ENCODE measurements at places on chromosomes 3 and 15.
A peak's percentile ranks its signal among the peaks of the same experiment; 100 is the strongest.

DNA sequence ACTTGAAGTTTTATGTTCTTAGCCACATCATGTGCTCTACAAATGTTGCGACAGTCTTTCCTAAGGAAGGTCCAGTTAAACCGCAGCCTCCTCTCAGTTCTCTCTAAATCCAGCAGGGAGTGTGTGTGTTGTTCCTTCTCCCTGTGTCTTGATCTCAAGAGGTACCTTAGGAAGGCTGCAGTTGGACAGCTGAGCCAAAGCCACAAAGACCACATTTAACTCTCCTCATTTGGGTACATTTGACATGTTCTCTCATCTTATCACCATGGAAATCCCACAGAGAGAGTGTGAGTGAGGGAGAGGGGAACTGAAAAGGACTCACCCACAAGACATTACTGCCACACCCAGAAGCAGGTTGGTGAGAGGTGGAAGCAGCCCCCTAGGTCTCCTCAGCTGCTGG lies 79.5 kb downstream of the CD200R1L start:
- no peak for DNase-seq

- no peak for DNase-seq
Observed at GRCh38 chr15:56472278-56472677, 7.3 kb upstream of the MNS1 start.

GRCh38 chr15:70023064-70023768 lies 74.5 kb downstream of the TLE3 start:
- DNase-seq: peak; percentile 34

DNA sequence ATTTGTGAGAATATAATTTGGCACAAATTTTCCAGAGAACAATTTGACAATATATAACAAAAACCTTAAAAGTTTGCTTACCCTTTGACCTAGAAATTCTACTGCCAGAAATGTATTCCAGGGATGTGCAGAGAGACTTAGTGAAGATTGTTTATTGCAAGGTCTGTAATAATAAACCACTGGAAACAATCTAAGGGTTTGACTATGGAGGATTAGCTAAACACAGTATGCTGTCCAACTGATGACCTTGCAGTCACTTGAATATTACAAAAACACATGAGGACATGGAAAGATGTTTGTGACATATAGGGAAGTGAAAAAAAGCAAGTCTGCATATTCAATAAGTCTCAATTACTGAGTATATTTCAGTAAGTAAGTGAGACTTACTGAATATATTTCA lies 48.1 kb upstream of the CDV3 start:
- no peak for DNase-seq

- DNase-seq: no peak
Observed at GRCh38 chr3:122520861-122521260, 6.1 kb upstream of the KPNA1 start.

GRCh38 chr3:170614214-170614966 lies 28.5 kb upstream of the SLC7A14 start:
- DNase-seq: no peak

DNA sequence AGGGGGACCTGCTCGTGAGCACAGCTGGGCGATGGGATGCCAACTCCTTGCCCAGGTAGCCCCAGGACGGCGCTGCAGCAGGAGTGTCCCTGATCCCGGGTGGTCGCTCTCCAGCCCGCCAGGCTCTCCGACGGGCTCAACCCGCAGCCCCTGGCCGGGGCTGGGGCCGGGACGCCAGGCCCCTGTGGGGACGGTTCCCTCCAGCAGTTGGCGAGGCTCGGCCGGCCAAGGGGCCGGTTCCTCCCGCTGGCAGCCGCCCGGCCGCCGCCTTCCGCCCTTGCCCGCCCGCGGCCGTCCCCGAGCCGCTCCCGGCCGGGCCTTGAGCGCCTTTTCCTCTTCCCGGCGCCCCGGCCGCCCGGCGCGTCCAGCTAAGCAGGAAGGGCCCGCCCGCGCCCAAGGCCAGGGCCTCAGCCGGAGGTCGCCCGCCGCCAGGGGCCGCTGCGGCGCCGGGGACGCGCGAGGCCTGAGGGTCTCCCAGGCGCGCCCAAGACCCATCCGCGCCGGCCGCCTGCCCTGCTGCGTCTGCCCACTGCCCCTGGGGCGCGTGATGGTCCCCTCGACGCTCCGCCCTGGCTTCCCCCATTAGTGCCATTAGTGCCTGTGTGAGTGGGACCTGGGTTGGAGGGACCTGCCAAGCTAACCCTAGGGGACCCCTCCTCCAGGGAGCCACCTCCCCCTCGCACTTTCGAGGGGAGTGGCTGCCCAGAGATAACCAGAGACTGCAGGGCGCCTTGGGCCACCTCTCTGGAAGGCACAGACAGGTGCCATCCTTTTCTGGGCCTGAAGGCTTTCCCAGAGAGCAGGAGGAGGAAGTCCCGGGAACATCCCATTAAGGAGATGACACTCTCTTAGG lies 106.4 kb downstream of the FBLN2 start:
- DNase-seq: no peak

DNA sequence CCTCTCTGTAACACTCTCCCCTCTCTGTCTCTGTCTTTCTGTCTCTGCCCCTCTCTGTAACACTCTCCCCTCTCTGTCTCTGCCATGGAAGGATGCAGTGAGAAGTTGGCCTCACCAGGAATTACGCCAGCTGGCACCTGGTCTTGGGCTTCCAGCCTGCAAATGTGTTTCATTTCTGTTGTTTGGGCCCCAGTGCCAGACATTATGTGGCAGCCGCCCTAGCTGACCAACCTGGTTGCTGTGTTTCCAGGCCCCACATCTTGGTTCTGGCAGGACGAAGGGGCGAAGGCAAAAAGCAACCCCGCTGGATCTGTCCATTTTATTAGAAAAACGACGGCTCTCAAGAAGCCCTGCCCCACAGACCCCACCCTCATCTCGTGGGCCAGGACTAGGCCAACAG lies 5.2 kb upstream of the ZXDC start:
- DNase-seq: no peak

DNA sequence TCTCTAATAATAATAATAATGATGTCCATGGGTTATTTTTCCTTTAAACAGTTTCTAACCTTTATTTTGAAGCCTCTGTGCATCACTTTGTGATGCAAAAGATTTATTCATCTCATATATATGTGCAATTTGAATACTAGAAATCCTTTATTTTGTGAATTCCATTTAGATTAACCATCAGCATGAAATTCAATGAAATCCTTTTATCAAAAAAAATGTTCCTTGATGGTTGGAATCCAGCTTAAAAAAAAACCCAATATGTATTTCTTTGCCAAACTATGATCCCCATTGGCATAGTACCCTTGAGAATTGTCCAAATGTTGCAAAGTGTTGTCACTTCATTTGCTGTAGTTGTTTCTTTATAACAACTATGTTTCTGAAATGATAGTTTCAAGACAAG lies 7.4 kb downstream of the TBC1D23 start:
- no peak for DNase-seq

GRCh38 chr15:82113106-82113715 lies 67.4 kb upstream of the MEX3B start:
- no peak for DNase-seq

All from SHP77 (cell line).